ENCODE measurements at places on chromosomes 5 and 9. TPM values are rescaled to one million over a fixed set of nuclear protein-coding genes. Genes with fewer than 3 reads are reported as not detected.

DNA sequence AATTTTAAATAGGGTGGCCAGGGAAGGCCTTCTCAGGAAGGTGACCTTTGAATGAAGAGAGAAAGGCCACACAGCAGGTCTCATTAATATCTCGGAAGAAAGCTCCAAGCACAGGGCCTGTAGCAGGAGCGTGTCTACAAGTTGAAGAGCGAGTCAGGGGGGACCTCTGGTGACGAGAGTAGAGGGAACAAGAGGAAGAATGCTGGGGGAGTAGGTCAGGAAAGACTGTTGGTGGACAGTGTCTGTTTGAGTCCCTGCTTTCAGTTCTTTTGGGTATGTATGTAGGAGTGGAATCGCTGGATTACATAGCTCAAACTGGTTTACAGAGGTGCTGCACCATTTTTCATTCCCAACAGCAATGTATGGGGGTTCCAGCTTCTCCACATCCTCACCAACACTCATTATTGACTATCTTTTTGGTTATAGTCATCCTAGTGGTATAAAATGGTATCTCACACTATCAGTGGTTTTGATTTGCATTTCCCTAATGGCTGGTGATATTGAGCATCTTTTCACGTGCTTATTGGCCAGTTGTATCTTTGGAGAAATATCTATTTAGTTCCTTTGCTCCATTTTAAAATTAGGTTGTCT lies 55.8 kb downstream of the NUP214 start:
- no peak for DNase-seq
- peaks cover 23% of the 10 kb centered on the region for H3K36me3 ChIP-seq
- H3K4me1 ChIP-seq = no peaks in the 10 kb centered on the region
- no peaks in the 10 kb centered on the region for H3K27me3 ChIP-seq

- H3K4me3 ChIP-seq = no peak overlapping the region
- no peak for DNase-seq
- no peaks in the 10 kb centered on the region for H3K4me1 ChIP-seq
- no peaks in the 10 kb centered on the region for H3K36me3 ChIP-seq
- no peak overlapping the region for H3K27ac ChIP-seq
Observed at GRCh38 chr5:11258001-11258400, 497.0 kb upstream of the DAP start.

DNA sequence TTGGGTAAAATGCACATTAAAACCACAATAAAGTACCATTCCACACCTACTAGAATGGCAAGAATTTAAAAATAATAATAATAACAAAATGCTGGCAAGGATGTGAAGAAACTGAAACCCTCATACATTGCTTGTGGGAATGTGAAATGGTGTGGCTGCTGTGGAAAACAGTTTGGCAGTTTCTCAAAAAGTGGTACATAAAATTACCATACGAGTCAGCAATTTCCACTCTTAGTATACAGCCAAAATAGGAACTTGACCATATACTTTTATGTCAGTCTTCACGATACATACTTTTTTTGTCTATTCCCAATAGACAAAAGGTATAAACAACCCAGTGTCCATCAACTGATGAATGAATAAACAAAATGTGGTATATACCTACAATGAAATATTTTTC lies 15.6 kb downstream of the FKBP15 start:
- H3K4me3 ChIP-seq = no peak overlapping the region
- H3K27me3 ChIP-seq = no peaks in the 10 kb centered on the region
- DNase-seq = no peak
- H3K4me1 ChIP-seq = no peaks in the 10 kb centered on the region
- no peak overlapping the region for H3K27ac ChIP-seq

- DNase-seq = no peak
- no peak overlapping the region for H3K4me3 ChIP-seq
- H3K4me1 ChIP-seq = no peaks in the 10 kb centered on the region
- no peak overlapping the region for H3K27ac ChIP-seq
- H3K36me3 ChIP-seq = no peaks in the 10 kb centered on the region
Observed at GRCh38 chr5:19352120-19352519, 635.9 kb downstream of the CDH18 start.

DNA sequence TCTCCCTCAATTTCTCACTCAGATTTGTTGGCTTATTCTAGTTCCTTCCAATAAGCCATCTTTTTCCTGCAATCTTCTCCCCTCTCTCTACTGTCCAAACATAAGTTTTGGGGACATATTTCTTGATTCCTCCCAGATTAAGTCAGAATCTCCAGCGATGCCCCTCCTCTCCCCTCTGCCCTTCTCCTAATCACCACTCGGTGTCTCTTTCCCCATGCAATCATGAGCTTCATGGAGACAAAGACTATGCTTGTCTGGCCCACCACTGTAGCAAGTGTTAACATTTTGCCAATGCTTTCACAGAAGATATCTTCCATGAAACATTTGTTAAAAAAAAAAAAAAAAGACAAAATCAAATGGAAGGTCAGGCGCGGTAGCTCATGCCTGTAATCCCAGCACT lies 42.4 kb downstream of the PDE6A start:
- H3K4me1 ChIP-seq = no peaks in the 10 kb centered on the region
- no peak overlapping the region for H3K4me3 ChIP-seq
- H3K27me3 ChIP-seq = no peaks in the 10 kb centered on the region

GRCh38 chr5:138588013-138588788 lies 13.0 kb upstream of the HSPA9 start:
- no peak overlapping the region for H3K4me3 ChIP-seq
- H3K27me3 ChIP-seq = no peaks in the 10 kb centered on the region
- H3K36me3 ChIP-seq = no peaks in the 10 kb centered on the region
- no peak for DNase-seq
- H3K4me1 ChIP-seq = no peaks in the 10 kb centered on the region
- H3K27ac ChIP-seq = no peak overlapping the region

GRCh38 chr9:101354765-101355708 lies 29.8 kb downstream of the BAAT start:
- no peak overlapping the region for H3K27ac ChIP-seq
- no peaks in the 10 kb centered on the region for H3K36me3 ChIP-seq
- H3K4me3 ChIP-seq = no peak overlapping the region
- DNase-seq = no peak

GRCh38 chr5:55416306-55416705 lies 108.5 kb downstream of the MTREX start:
- H3K4me1 ChIP-seq = no peaks in the 10 kb centered on the region
- H3K36me3 ChIP-seq = peaks cover 8% of the 10 kb centered on the region
- no peak for DNase-seq
- H3K4me3 ChIP-seq = no peak overlapping the region
- no peak overlapping the region for H3K27ac ChIP-seq
- H3K27me3 ChIP-seq = no peaks in the 10 kb centered on the region

DNA sequence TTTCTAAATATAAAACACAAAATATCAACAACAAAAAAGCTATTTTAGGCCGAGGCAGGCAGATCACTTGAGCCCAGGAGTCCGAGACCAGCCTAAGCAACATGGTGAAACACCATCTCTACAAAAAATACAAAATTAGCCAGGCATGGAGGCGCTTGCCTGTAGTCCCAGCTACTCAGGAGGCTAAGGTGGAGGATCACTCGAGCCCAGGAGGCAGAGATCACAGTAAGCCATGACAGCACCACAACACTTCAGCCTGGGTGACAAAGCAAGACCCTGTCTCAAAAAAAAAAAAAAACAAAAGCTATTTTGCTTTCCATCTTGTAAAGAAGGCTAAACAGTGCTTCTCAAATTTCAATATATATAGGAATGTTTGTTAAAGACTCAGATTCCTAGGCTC lies 11.3 kb downstream of the C5orf15 start:
- DNase-seq = no peak
- no peaks in the 10 kb centered on the region for H3K4me1 ChIP-seq
- no peaks in the 10 kb centered on the region for H3K27me3 ChIP-seq
- no peak overlapping the region for H3K4me3 ChIP-seq
- H3K27ac ChIP-seq = peak overlapping the region; percentile 32

DNA sequence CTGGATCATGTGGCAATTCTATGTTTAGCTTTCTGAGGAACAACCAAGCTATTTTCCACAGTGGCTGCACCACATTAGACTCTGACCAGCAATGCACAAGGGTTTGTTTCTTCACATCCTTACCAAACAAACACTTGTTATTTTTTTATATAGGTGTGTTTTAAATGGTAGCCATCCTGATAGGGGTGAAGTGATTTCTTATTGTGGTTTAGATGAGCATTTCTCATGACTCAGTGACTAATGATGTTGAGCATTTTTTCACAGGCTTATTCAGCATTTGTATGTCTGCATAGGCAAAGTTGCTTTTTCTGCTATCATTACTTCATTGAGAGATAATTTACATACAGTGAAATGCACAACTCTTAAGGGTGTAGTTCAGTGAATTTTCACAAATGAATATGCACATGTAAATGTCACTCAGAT lies 36.0 kb downstream of the ANKRD33B start:
- H3K27ac ChIP-seq = no peak overlapping the region
- no peaks in the 10 kb centered on the region for H3K27me3 ChIP-seq
- peaks cover 33% of the 10 kb centered on the region for H3K4me1 ChIP-seq

DNA sequence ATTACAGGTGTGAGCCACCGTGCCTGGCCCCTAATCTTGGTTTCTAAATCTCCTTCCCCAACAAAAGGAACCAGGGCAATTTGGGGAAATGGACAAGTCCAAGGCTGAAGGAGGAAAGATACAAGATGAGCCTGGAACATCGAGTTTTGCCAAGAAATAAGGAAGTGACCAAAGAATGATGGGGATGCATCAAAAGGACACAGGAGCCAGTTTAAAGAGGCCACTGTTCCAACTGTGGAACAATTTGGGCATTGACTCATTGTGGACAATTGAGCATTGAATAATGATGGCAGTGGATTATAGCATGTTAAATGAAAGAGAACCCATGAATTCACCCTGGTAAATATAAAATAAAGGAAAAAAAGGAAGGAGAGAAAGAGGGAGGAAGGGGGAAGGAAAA lies 47.5 kb downstream of the DUSP1 start:
- no peaks in the 10 kb centered on the region for H3K36me3 ChIP-seq
- no peaks in the 10 kb centered on the region for H3K27me3 ChIP-seq
- no peak for DNase-seq
- H3K4me1 ChIP-seq = peaks cover 31% of the 10 kb centered on the region
- H3K27ac ChIP-seq = no peak overlapping the region
- H3K4me3 ChIP-seq = no peak overlapping the region

DNA sequence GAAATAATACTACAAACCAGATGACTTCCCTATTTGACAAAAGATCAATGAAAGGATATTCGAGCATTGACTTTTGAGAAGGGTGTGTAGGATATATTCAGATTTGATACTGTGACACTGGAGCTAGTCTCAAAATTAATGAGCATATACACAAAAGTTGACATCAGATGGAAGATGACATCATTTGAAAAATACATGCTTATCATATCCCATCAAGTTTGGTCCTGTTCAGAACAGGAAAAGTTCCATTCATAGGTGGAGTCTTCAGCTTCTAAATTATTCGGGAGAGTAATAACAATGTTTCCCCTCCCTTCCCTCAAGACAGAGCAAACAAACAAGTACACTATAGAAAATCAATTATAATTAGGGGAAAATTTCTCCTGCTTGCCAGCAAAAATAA lies 348.3 kb downstream of the NDUFS4 start:
- H3K27ac ChIP-seq = no peak overlapping the region
- H3K36me3 ChIP-seq = no peaks in the 10 kb centered on the region
- no peaks in the 10 kb centered on the region for H3K27me3 ChIP-seq
- H3K4me1 ChIP-seq = no peaks in the 10 kb centered on the region
- H3K4me3 ChIP-seq = no peak overlapping the region
- no peak for DNase-seq

GRCh38 chr5:173922527-173922926 lies 34.4 kb downstream of the CPEB4 start:
- H3K36me3 ChIP-seq = peaks cover 4% of the 10 kb centered on the region
- peaks cover 91% of the 10 kb centered on the region for H3K4me1 ChIP-seq
- no peaks in the 10 kb centered on the region for H3K27me3 ChIP-seq
- no peak for DNase-seq
- no peak overlapping the region for H3K4me3 ChIP-seq

GRCh38 chr9:95080961-95081647 lies 236.4 kb downstream of the FANCC start:
- peaks cover 85% of the 10 kb centered on the region for H3K4me1 ChIP-seq
- H3K27ac ChIP-seq = peak overlapping the region; percentile 85
- H3K36me3 ChIP-seq = peaks cover 68% of the 10 kb centered on the region
- no peak for DNase-seq

GRCh38 chr5:97998941-97999340 lies 774.5 kb upstream of the RGMB start:
- no peak overlapping the region for H3K27ac ChIP-seq
- H3K27me3 ChIP-seq = no peaks in the 10 kb centered on the region
- H3K36me3 ChIP-seq = no peaks in the 10 kb centered on the region
- no peaks in the 10 kb centered on the region for H3K4me1 ChIP-seq

- no peaks in the 10 kb centered on the region for H3K27me3 ChIP-seq
- H3K4me1 ChIP-seq = no peaks in the 10 kb centered on the region
- H3K36me3 ChIP-seq = no peaks in the 10 kb centered on the region
- H3K27ac ChIP-seq = no peak overlapping the region
Observed at GRCh38 chr9:126025991-126026390, 278.8 kb downstream of the PBX3 start.

DNA sequence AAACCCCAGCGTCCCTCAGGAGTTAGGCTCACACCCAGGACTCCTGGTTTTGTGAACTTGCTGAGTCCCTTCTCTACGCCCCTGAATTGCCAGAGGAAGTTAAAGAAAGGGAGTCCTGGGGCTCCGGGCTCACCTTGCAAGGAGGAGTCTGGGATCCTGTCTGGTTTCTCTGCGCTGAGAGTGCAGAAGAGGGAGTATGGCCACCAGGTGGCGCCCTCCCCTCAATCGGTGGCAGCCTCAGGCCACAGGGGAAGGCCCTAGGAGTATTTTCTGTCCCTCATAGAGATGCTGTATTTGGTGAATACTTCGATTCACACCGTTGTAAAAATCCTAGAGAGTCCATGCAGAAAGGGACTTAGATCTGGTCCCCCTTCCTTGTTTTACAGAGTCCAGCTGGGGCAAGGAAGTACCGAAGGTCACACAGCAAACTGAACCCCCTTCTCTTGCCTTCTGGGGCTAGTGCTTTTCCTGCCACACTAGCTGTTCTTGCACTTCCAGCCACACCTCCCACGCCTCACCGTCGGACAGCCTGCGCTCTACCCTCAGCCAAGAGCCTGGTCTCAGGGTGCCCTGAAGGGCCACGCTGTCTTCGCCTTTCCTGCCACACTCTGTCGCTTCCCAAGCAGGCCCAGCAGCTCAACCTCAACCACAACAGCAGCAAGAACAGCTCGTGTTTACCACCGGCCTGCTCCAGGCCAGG lies 10.2 kb downstream of the HAND1 start:
- H3K27me3 ChIP-seq = peaks cover 3% of the 10 kb centered on the region
- H3K36me3 ChIP-seq = no peaks in the 10 kb centered on the region
- no peak overlapping the region for H3K27ac ChIP-seq

DNA sequence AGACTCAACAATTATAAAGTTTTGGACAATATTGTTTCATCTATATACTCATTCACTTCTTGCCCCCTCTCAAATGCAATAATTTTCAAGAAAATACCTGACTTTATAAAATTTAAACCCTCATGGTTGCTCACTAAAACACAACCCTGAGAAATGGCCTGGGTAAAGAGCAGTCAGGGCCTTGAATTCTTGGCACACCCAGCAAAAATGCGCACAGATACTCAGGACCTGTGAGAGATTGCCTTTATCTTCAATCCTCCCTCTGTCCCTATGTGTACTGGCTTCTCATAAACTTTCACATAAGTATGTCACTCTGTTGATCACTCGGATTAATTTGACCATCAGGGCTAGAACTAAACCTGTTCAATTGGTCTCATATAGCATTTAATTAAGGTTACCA lies 12.8 kb upstream of the ACO1 start:
- H3K36me3 ChIP-seq = no peaks in the 10 kb centered on the region
- no peak overlapping the region for H3K27ac ChIP-seq
- H3K4me3 ChIP-seq = no peak overlapping the region
- no peaks in the 10 kb centered on the region for H3K27me3 ChIP-seq

F2R gene
- total RNA-seq = 16.1 TPM

NEUROG1 gene
- not detected for total RNA-seq

MSMP gene
- not detected for total RNA-seq

ANKRD18A gene
- 1.3 TPM for total RNA-seq

SPINK4 gene
- not detected for total RNA-seq

INSL4 gene
- total RNA-seq = not detected

PTGES gene
- total RNA-seq = 1.1 TPM

Data from right atrium auricular region (tissue), 2 donors.